ENCODE measurements at places on chromosomes 5 and 9.

DNA sequence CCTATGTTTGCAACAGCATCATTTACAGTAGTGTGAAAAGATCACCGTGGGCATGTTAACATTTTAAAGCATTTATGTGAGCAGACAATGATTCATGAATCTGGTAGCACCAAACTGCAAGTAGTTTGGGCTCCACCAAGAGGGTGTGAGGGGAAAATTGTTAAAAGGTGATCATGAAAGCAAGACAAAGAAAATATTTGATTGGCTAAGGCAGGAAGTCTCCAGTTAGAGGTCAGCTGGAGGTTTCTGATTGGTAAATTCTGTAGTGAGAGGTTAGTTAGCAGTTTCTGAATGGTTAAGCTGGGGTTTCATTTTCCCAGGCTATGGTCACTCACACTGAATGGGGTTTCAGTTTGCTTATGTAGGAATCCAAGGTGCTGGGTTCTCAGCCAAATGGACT, 13.5 kb upstream of the DRD1 start:
- peak; percentile 40 for DNase-seq

- DNase-seq: peak; percentile 64
Observed at GRCh38 chr9:91978740-91979414, 28.8 kb upstream of the ROR2 start.

- peak; percentile 4 for DNase-seq
Observed at GRCh38 chr9:26369093-26369492, 523.5 kb downstream of the CAAP1 start.

DNA sequence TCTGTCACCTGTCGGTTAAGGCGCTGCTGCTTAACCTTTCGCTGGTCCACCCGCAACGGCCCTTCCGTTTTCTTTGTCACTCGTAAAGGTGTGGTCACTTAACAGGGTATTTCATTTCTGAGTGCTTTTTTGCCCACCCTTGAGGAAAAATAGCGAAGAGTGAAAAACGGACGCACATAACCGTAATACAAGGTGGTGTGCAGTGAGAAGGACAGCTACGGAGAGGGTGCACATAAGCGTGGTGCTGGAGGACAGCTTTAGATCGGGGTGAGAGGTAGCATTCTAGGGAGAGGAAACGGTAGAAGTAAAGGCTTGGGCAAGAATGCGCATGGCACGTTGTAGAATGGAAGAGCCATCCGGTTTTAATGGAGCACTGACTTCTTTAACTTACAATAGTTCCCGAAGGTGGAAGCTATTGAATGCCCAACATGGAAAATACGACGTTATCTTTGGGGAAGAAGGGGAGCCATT, 761 bp downstream of the CCT5 start:
- no peak for DNase-seq

DNA sequence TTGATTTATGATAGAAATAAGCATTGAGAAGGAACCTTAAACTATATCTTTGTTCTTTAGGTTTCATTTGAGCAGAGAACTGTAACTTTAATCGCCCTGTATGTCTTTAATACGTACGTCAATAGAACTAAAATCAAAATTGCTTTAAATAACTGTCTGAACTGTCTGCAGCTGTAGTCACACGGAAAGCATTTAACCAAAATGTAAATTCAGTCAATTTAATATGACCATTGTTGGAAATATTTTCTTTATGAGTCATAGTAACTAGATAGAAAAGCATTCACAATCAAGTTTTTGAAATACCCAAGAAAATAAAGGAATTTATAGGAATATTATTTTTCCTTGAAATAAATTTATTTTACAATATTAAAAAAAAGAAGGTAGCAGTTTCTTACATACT, 157.1 kb upstream of the CDH6 start:
- DNase-seq: no peak

GRCh38 chr5:34957857-34958690, 28.7 kb downstream of the DNAJC21 start:
- DNase-seq: peak; percentile 36

GRCh38 chr5:42858031-42858643, 46.4 kb upstream of the SELENOP start:
- DNase-seq: peak; percentile 43

DNA sequence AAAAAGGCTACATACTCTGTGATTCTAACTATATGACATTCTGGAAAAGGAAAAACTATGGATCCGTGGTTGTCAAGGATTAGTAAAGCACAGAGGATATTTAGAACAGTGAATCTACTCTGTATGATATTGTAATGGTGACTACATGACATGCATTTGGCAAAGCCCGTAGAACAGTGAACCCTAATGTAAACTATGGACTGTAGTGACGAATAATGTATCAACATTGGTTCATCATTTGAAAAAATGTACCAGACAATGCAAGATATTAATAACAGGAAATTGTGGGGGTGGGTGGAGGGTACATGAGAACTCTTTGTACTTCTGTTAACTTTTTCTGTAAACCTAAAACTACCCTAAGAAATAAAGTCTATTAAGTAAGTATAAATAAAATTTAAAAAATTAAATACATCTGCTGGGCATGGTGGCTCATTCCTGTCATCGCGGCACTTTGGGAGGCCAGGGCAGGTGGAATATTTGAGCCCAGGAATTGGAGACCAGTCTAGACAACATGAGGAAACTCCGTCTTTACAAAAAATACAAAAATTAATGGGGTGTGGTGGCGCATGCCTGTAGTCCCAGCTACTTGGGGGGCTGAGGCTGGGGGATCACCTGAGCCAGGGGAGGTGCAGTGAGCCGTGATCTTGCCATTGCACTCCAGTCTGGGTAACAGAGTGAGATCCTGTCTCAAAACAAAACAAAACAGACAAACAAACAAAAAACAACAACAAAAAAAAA, 101.7 kb upstream of the TBC1D2 start:
- DNase-seq: no peak

DNA sequence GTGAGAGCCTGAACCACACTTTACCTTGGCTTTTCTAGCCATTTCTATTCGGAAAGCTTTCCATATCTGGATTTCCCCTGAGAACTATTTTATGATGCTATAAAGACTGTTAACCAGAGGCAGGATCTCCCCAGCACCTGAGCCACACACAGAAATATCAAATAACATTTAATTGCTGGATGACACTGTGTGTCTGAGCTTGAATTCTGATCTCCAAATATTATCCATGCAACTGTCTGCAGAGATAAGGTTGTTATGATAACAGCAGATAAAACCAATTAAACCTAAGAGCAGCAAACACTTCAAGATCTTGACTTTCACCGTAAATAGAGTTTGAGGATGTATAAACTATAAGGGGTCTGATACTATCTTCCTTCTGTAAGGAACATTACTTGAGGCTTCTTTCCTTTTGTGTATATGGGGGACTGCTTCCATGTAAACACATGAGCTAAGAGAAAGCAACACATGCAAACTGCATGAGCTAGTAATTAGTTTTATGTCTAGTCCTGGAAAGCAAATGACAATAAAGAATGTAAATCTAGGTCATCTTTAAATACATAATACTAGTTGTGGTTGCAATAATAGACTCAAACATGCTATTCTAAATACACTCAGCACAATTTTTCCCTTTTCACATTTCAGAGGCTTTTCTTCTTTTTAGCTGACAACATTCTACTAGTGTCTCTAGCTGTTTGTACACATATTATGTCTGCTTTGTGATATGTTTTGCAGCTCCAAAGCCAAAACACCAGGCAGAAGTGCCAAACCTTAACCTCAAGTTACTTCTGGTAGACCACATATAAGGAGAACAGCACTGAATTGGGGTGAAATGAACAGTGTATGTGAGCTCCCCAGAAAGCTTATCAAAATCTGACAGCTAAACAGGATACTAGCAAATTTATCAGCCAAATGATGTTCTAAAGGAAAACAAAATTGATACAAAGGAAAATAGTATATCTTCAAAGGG, 136.5 kb downstream of the EFNA5 start:
- DNase-seq: no peak

All from HT1080 (cell line).